ENCODE measurements at places on chromosomes 5 and 9.

DNA sequence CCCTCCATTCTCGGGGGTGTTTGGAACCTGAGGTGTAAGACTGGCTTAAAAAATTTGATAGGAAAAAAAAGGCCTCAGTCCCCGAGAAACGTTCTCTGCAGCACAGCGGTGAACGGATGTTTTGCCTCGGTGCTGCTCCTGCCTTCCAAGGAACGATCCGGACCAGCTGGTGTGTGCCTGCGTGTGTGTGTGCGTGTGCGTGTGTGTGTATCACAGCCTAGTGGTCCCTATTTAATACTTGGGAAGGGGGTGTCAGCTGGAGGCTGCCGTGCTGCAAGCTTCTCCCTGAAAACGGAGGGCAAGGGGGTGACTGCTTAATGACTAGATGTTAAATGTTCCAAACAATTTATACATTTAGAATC lies 76.9 kb downstream of the LHX2 start:
- DNase-seq: no peak

- DNase-seq: no peak
These were observed 11.4 kb downstream of the BHMT start for GRCh38 chr5:79122973-79123372.

- DNase-seq: no peak
These were observed 217.2 kb downstream of the MEF2C start for GRCh38 chr5:88665750-88666215.

DNA sequence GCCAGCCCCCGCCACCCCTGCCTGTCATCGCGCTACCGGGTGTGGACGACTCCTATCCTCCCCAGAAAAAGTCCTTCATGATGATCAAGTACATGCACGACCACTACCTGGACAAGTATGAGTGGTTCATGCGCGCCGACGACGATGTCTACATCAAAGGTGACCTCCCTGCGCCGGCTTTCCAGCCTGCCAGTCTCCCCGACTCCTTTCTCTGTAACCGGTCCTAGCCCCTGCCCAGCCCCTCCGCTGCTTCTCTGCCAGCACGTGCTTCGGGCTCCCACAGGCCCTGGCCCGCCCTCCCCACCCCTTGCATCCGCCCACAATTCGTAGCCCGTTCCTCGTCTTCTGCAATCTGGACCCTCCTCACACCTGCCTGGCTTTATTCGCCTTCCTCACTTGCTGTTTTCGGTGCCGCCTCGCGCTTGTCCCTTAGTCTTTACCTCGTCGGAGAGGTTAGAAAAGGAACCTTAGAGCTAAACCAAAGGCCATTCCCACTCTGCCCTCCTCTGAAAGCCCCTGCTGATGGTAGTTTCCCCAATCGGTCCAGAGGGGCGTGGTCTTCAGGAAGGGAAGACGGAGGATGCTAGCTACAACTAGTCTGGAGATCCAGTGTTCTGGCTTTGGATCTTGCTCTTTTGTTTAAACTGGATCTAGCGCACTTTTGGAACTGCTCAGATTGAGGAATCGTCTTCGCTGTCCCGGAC lies 1.4 kb downstream of the CHSY3 start:
- DNase-seq: peak; percentile 39

DNA sequence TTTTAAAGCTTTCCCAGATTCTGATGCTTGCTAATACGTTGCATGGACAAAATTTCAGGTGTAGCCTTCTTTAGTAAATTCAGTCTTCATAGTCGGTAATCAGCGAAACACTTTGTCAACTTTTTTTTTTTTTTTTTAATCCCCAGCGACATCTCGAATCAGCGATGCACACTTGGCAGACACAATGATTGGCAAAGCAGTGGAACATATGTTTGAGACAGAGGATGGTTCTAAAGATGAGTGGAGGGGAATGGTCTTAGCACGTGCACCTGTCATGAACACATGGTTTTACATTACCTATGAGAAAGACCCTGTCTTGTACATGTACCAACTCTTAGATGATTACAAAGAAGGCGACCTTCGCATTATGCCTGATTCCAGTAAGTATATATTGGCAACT lies 66.8 kb upstream of the NXNL2 start:
- DNase-seq: no peak

DNA sequence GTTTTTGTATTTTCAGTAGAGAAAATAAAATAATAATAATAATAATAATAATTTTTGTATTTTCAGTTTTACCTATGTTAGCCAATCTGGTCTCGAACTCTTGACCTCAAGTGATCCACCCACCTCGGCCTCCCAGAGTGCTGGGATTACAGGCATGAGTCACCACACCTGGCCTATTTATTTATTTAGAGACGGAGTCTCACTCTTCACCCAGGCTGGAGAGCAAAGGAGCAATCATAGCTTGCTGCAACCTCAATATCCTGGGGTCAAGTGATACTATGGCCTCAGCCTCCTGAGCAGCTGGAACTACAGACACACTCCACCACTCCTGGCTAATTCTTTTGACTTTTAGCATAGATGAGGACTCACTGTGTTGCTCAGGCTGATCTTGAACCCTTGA lies 167.5 kb downstream of the TLE1 start:
- no peak for DNase-seq

DNA sequence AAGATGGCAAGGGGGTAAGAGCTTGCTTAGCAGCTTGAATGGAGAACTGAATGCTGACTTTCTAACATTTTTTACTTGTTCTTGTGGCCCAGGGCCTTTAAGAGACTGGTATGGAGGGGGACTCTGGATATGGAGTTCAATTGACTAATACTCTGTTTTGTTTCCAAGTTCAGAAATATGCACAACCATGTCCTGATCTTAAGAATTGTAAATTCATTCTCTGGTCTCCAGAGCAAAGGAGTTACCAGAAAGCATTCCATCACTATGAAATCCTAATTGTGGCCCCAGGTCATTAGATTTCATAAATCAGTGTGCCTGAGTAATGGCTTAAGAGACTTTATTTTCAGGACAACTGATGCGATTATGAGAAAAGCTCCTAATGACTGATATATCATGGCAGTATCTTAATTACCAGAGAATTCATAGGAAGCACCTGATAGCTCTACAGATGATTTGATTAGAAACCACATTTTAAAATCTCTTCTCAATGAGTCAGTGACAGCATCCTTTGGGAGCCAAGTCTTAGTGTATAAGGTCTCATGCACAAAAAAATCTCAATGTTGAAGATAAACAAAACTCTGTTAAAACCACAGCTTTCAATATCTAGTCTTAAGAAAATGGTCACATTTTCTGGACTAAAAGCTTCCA lies 613.6 kb upstream of the KLF4 start:
- DNase-seq: no peak

DNA sequence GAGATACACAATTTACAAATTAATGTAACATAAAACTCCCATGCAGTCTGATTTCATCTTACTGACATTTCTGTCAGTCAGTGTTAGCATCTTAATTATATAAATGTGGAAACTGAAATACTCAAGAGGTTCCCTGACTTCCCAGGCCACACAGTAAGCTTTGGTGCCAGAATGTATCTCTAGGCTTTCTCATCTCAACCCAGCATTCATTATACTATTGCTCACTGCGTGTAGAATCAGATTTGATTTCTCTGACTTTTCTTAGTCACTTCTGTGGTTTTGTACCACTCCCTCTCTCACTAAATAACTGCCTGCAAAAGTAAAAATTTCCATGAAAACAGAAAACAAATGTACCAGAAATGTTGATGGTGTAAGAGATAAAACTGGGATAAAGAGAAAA lies 31.7 kb upstream of the CDKN2B start:
- no peak for DNase-seq

DNA sequence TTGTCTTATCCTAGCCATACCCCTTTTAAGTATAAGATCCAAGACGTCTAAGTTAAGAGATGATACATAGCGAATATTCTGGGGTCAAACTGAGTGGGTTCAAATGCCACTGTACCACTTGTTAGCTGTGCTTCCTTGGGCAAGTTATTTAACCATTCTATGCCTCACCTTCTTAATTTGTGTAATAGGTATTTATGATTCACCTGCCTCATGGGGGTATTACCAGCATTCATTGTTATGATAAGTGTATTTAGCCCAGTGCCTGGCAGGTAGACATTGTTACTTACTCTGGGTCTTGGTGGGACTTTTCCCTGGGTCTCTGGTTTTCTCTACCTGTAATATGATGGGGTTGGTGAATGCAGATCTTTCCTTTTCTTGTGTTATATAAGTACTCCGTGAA lies 3.8 kb downstream of the LARP1 start:
- DNase-seq: no peak

- no peak for DNase-seq
These were observed 11.7 kb upstream of the SETX start for GRCh38 chr9:132366481-132366880.

GRCh38 chr5:24320643-24321042 lies 324.1 kb downstream of the CDH10 start:
- DNase-seq: no peak

GRCh38 chr9:16421532-16421931 lies 448.9 kb downstream of the BNC2 start:
- peak; percentile 61 for DNase-seq

DNA sequence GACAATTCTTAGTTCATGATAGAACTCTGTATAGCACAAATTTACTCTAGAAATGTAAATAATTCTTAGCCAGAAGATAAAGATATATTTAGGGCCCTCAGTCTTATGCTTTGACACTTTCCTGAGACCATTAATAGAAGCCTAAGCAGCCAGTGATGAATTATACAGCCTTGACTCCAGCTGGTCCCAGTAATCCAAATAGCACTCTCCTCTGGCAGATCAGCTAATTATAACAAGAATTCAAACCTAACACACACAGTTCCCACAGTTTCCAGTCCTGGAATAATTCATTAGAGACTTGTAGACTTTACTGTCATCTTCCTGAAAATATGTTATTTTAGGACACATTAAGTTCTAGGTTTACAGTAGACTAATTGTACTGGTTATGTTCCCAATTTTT lies 50.4 kb downstream of the SHOC1 start:
- no peak for DNase-seq

GRCh38 chr9:86601697-86602096 lies 247.5 kb upstream of the TUT7 start:
- DNase-seq: no peak

DNA sequence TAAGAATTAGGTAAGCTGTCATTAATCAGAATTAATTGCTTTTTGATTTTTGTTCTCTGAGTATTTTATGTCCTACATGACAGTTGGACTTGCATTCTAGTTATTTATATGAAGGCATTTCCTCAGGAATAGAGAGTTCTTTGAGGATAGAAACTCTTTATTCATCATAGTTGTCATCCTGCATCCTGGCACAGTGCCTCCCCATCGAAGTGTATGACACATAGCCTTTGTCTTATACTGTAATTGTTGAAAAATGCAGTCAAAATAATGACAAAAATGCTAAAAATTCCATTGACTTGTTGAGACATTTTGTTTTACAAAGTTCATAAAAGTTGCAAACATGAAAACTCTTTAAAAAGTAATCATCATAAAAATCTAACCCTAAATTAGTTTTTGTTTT lies 36.5 kb downstream of the CFAP95 start:
- no peak for DNase-seq

DNA sequence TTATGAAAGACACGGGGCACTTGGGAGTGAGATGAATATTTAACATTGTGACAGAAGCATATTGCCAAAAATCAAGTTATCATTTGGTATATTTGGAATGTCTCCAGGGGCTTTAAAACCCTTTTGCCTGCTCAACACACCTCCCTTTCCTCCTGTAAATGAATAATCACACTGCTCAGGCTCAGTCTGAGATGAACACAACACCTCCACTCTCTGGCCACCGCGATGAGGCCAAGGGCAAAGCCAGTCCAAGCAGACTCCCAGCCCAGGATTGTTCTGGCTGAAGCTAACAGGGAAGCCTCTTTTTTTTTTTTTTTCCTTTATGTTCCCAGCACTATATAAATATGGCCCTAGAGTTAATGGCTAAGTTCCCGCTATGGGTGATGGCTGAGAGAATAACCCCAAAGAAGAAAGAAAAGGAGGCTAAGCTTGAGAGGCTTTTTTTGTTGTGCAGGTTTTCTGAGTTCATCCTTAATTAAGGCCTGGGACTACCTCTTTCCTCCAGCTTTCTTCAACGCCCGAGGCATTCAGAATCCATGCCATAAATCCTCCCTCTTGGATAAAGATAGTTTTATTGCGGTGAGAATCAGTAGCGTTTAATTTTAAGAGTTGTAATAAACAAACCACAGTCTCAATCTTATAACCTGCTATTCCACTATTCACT lies 10.5 kb upstream of the ERAP1 start:
- DNase-seq: no peak

DNA sequence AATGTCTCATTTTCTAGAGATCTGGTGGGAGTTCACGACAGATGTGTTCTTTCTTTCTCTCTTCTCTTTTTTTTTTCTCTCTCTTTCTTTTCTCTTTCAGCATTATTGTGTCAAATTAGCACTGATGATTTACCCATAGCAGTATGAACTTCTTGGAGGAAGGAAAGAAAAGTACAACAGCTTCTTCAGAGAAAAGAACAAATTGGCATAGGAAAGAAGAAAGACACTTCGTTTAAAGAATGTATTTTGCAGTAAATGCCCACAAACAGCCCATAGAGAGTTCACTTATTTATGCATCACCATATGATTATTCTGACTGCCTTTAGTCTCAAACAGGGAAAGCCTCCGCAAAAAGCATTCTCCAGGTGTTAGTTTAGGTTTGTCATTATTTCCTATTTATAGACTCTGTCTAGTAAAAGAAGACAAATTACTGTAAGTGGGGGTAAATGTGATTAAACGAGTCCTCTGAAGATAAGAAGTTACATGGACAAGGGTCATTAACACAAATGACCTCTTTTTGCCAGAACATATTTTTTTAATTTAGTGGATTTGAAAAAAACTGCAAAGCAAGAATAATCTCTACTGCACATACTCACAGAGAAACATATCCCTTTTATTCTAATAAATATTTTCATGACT lies 68.0 kb downstream of the POU5F2 start:
- DNase-seq: peak; percentile 73

- peak; percentile 81 for DNase-seq
These were observed 717.9 kb upstream of the WWC1 start for GRCh38 chr5:167573370-167574127.

GRCh38 chr9:131092548-131093440 lies 3.5 kb upstream of the AIF1L start:
- DNase-seq: no peak

DNA sequence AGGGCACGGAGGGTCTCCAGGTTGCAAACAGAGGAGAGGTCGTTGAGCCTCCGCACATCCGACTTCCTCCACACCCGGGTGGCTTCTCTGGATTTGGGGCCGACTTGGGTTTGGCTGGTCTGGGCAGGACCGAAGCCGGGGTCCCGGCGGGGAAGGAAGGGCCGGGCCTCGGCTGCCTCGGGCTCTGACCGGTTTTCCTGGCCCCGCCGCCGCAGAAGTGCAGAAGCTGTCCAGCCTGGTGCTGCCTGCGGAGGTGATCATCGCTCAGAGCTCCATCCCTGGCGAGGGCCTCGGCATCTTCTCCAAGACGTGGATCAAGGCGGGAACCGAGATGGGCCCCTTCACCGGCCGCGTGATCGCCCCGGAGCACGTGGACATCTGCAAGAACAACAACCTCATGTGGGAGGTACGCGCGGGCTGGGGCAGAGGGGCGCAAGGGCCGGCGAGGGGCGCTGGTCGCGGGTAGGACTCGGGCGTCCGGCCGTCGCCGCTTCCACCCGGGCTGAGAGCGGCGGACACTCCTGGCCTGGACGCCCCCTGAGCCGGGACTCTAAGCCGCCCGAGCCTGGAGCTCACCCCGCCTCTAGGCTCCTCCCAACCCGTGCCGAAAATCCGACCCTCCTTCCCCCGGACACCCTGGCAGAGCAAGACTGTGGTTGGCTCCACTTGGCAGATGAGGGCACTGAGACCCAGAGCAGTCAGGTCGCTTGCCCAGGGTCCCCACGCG lies 2.2 kb downstream of the PRDM12 start:
- no peak for DNase-seq

- no peak for DNase-seq
These were observed 182.7 kb downstream of the GNAQ start for GRCh38 chr9:77848897-77849296.

- no peak for DNase-seq
These were observed 107.8 kb downstream of the NR6A1 start for GRCh38 chr9:124663046-124663961.

Measured in SK-N-DZ (cell line).